Stimulated activated CD4-positive, alpha-beta T cell treated with anti-CD3 and anti-CD28 coated beads, Interleukin-4, amount 100 ng/mL, for 48 hours (primary cell): ENCODE measurements at places on chromosomes 1 and 21.
A peak's percentile ranks its signal among the peaks of the same experiment; 100 is the strongest.

- DNase-seq = no peak
Measured at GRCh38 chr1:7991504-7992440, 30.3 kb downstream of the PARK7 start.

- no peak for DNase-seq
Measured at GRCh38 chr1:235843461-235843961, 23.2 kb downstream of the LYST start.

DNA sequence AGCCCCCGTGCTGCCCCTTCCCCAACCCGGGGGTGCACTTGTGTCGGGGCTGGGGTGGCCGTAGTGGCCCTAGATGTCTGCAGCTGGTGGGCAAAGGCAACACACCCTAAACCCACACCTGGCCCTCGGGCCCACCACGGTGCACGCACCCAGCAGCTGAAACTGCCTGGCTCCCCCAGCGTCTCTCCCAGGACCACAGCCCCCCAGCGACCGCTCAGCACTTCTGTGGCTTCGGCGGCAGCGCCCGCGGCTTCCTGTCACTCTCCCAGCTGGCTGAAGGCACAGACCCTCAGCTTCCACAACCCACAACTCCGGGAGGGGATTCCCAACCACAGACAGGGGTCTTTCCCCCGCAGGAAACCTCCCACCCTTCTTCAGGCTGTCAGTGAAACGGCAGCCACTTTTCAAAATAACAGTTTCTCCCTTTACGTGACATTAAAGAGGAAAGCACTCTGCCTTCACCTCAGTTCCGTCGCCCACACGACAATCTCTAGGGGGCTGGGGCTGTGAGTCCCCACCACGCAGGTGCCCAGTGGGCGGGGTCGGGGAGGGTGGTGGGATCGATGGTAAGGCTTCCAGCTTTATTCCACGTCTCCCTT lies 40.7 kb upstream of the COL6A2 start:
- DNase-seq = no peak

DNA sequence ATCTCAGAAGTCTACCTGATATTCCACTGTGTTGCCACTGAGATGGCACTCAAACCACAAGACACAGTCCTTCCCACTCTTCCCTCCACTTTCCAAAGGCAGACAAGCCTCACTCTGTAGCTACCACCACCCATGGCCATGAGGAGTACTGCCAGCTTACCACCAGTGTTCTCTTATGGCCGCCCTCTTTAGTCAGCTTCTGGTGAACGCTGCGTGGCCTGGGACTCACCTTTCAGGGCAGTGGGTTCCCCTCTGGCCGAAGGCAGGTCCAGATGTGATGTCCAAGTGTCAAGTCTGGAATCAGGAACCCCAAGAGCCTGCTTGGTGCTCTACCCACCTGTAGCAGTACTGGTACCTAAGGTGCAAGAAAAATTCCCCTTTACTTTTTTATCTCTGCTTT lies 580.8 kb downstream of the LRRIQ3 start:
- no peak for DNase-seq

GRCh38 chr21:45855248-45855811 lies 126.2 kb upstream of the COL6A1 start:
- DNase-seq = no peak

- DNase-seq = no peak
Measured at GRCh38 chr21:36347278-36347961, 27.4 kb downstream of the MORC3 start.

DNA sequence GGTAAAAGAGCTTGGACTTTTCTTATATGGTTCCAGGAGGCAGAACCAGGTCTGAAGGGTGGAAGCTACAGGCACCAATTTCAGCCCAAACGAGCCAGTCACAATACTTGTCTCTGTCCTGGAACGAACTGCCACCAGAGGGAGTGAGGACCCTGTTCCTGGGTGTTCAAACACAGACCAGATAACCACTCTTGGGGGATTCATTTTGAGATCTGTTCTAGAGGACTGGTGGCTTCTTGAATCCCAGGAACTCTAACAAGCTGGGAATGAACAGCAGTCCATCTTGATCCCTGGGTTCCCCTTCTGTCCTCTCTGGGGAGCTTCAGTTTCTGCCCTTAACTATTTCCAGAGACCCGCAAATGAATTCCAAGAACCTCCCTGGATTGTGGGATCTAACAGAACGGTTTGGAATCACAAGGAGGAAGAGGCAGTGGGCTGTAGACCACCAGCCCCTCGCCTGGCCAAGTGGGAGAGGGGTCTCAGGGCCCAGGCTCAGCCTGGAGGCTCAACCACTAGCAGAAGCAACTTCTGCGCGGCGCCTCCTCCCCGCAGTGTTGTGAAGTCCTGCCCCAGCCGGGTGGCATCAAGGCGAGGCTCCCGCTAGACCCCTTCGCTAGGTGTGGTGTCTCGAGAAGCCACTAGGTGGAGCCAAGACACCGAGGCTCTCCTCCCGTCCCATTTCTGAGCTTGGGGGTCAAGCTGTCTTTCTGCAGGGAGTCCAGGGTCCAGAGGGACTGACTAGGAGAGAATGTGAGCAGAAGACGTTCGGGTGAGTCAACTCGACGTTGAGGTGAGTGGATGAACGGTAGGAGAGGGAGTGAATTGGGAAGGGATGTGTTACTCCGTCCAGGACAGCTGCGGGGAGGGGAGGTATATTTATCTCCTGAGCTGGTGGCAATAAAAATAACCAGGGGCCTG lies 12.1 kb upstream of the NES start:
- DNase-seq = peak; percentile 65

DNA sequence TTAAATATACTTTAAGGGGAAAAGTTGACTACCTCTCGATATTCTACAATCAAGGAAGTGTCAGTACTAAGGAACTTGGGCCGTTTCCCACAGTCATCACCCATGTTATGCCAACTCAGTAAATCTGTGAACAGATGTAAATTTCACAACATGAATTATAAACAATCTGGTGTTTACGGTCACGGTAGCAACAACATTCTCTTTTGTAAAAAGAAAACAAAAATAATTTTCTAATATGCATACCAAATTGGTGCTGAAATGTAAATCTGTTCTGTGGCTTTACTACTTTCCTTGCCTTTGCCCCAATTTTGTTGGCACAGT lies 1.2 kb downstream of the SH3GLB1 start:
- DNase-seq = no peak

GRCh38 chr1:53089478-53090226 lies 27.6 kb downstream of the PODN start:
- DNase-seq = no peak

- DNase-seq = no peak
Measured at GRCh38 chr1:15974855-15975254, 1.0 kb downstream of the ZBTB17 start.

DNA sequence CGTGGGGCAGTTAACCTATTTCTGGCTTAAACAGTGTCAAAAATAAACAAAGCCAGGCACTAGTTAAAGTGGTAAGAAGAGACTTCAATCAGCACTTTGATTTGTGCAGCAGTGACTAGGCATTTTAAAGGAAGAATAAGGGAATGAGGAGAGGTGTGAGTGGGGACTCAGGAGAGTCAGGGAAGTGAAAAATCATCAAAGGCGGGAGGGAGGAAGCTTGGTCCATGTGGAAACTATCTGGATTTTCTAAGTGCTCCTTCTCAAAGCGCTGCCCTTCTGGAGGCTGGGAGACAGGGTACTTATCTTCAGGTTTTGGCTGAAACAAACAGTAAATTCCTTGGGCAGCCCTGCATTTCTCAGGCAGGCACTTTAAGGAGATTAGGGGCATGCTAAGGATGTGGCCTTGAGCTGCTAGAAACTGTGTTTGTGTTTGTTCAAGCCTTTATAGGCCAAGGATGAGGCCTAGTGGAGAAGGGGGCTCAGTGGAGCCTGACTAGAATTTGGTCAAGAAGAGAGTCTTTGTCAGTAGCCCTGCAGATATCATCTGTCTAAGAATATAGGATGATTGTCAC lies 486.5 kb downstream of the SIPA1L2 start:
- DNase-seq = no peak

- no peak for DNase-seq
Measured at GRCh38 chr21:41627428-41627827, 119.5 kb upstream of the TMPRSS2 start.

DNA sequence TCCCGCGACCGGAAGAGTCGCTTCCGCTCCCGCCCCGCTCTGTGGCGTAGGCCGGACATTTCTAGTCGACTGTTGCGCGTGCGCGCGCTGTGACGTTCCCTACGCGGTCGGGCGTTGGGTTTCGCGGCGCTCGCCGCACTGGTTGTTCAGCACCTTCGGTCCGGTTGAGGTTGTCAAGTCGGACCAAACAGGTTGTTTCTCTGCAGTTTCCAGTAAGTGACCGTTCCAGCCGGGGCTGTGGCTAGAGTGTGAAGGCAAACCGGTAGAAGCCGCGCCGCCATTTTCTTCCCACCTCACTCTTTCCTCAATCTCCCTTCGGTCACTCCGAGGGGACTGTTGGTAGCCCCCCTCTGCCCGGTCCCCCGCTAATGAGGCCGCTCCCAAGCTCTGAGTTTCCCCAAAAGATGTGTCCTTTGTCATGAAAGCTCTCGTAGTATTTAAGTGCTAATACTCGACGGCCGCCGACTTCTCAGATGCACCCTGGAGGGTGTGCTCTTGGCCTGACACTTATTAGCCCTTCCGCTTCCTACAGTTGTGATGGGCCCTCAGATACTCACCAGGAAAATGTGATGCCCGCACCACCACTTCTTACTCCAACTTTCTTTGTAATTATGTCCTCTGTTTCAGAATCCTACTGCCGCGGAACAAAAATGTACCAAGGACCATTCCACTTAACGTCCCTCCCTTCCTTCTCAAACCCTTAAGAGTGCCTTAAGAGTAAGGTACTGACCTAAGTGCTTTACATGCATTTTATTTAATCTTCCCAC lies 56.3 kb downstream of the TRAF5 start:
- DNase-seq = peak; percentile 66

DNA sequence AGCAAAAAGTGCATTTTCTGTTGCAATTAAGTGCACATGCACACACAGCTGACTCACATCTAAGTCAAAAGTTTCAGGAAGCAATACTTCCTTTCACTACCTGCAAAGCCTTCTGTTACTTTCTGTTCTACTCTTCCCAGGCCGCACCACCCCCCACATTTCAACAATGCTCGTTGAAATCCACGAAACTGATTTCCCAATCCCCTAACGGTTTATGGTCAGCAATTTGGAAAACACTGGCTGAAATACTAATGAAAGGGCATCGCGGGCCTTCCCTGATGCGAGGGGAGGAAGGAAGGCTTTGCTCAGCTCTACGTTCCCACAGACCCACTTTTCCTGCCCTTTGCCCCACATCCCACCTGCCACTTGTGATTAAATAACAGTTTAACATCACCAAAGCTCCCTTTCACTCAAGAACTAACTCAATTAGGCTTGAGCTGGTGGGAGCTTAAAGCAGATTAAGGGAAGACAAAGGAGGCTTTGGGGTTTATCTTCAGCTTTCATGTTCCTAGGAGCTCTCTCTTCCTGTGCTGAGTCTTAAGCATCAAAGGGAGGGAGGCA lies 243.2 kb upstream of the RAB4A start:
- no peak for DNase-seq

DNA sequence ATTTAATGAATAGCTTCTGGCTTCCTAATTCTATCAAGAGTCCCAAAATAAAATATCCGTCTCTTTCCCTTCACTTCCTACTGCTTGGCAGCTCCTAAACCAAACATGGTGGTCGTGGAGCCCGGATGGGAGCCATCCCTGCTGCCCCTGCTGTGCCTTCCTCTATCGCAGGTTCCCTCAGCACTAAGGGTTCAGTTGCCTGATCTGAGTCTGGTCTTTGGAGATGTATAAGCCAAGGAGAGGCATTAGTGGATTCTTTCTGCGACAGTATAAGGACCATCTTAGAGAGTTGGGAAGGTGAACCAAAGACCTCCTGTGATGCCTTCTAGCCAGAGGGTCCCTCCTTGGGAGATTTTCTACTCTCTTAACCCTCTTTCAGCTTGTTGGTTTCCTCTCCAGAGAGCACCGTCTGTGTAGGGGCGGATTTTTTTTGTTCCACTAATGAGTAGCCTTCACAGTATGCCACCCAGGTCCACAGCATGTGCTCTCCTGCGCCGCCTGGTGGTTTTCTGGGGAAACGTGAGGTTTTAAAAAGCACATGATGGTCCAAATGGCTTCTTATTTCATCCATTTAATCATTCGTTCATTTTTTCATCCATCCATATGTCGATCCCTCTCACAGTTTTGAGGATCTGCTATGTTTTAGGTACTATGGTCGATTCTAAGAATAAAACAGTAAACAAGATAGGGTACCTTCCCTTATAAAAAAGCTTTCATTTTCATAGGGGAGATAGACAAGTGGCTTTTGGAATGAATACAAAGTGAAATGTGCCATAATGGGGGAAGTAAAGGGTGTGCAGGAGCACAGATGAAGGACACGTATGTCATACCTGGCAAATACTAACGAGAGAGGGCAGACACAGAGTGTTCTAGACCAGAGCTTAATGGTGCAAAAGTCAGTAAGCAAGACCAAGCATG lies 71.0 kb downstream of the NFASC start:
- DNase-seq = peak; percentile 60

- no peak for DNase-seq
Measured at GRCh38 chr1:39115271-39116110, 89.0 kb upstream of the MACF1 start.

DNA sequence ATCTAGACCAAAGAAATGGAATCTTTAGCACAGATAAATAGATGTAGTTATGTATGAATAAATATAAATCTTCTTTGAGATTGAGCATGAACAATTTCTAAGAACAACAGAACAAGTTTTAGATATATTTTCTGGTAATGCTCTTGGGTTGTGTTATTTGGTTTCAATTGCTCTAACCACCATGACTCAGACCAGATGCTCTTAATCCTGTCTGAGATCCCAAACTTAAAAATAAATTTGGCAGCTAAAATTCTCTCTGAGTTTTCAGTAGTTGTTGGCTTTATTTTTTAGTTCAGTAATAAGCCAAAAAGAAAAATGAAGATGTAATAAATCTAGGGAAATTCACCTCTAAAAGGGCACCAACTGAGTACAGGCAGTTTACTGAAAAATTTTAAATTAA lies 1693.4 kb downstream of the NCAM2 start:
- DNase-seq = no peak

DNA sequence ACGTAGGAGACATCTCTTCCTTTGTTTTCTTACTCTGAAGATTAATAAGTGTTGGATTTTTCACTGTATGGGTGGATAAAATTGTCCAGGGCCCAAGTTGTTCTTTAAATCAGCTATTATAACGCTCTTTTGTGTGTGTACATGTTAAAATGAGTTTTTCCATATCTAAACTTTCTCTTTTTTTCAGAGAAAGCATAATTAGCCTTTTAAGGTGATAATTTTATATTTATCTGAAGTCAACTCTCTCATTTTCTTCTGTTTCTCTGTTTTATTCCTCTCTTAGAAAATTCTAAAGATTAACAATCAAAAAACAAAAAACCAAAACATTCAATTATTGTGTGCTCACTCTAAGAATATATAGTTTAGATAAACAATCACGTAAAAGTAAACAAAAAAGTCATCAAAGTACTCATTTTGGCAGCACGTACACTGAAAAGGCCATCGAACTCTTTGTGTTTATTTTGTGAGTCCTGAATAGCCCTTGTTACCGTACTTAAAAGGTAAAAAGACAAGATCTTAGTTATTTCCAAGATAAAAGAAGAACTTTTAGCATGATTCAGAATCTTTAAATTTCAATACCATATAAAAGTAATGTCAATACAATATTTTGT lies 7.2 kb upstream of the CDC73 start:
- DNase-seq = no peak

DNA sequence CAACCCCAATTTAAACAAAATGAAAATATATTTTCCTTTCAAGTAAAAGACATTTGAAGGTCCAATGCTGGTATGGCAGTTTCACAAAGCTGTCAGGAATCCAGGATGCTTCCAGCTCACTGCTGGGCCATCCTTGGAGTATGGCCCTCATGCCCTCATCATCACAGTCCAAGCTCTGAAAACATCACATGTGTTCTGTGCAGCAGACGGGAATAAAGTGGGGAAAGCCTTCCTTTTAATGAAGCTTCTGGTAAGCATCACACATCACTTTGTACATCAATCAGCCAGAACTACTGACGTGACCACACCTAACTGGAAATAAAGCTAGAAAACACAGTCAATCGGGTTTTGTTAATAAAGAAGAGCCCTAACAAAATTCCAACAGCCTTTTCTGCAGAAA lies 22.7 kb downstream of the CDC42BPA start:
- DNase-seq = no peak
